ENCODE measurements at places on chromosomes 5 and 9.

GRCh38 chr5:82812575-82812974 lies 264.6 kb downstream of the TMEM167A start:
- DNase-seq, result peak; percentile 13

DNA sequence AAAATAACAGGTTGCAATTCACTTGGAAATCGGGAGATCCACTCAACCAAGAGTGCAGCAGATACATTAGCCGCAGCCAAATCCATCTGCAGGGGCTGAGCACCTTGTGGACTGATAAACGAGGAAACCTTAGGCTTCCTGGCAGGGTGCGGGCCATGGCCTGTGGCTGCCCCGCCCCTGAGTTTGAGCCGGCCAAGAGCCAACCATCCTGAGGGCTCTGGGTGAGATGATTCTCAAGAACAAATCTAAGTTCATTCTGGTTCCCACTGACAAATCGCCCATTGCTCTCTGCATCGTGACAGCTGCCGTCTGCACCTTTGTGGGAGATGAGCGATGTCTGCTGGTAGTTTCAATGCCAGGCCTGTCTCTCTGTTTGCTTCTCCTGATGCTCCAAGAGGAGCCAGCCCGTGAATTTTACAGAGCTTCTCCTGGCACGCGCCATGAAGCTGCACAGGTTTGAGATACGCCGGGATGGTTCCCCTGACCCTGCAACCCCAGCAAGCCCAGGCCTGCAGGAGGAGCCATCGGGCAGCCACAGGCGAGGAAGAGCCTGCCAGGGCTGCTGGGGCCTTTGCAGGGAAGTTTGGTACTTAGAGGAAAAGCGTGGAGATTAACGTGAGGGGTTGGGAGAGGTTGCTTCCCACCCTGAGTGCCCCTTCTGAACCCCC lies 154.0 kb downstream of the OLFM1 start:
- DNase-seq, result no peak

DNA sequence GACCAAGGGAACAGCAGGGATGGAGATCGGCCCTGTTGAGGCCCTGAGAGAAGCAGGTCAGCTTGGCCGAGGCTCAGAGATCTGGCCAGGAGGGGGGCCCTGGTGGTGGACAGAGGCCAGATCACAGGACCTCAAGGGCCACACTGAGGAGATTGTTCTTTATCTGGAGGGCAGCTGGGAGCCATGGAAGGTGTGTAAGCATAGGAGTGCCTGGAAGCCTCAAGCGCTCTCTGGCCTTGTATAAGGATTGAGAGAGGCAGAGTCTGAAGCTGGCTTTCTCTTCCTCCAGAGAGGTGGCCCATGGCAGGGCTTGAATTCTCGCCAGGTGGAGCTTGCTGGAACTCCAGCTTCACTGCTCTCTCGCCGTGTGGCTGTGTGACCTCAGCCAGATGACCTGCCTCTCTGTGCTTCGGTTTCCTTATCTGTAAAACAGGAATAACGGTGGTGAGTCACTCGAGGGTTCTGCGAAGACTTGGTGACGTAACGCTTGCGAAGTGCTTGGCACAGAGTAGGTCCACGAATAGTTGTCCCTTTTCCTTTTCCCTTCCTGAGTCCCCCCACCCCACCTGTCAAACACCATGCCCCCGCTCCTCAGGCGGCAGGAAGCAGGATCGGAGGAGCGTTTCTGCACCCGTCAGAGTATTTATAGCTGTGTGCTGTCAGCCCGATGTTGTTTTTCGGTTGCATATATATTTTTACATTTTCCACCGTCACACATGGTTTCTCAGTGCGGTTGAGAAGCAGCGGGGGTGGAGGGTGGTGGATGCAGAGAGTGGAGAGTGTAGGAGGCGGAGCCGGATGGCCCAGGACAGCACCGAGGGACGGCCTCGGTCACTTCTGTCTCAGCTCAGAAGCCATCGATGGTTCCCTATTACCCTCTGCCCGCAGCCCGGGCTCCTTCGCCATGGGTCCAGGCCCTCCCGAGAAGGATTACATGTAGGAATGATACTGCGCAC lies 17.0 kb upstream of the CRB2 start:
- DNase-seq, result no peak

GRCh38 chr5:28957450-28957849 lies 1919.1 kb upstream of the CDH9 start:
- DNase-seq, result no peak

GRCh38 chr9:99039505-99040182 lies 65.3 kb upstream of the TGFBR1 start:
- DNase-seq, result no peak

DNA sequence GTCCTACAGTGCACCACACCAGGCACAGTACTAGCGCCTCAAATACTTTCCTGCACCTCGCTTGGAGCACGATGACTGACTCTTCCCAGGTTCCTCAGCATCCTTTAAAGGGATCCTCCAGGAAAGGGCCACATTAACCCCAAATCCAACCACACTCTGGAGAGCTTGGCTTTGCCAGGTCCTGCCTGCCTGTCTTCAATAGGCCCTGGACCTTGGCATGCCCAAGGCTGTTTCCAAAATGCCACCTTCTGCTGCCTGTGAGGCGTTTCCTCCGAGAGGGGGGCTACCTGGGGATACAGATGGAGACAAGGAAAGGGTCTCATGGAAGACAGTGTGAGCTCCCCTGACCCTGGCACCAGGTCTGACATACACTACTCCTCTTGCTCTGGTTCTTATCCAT lies 169.9 kb downstream of the DAB2IP start:
- no peak for DNase-seq

DNA sequence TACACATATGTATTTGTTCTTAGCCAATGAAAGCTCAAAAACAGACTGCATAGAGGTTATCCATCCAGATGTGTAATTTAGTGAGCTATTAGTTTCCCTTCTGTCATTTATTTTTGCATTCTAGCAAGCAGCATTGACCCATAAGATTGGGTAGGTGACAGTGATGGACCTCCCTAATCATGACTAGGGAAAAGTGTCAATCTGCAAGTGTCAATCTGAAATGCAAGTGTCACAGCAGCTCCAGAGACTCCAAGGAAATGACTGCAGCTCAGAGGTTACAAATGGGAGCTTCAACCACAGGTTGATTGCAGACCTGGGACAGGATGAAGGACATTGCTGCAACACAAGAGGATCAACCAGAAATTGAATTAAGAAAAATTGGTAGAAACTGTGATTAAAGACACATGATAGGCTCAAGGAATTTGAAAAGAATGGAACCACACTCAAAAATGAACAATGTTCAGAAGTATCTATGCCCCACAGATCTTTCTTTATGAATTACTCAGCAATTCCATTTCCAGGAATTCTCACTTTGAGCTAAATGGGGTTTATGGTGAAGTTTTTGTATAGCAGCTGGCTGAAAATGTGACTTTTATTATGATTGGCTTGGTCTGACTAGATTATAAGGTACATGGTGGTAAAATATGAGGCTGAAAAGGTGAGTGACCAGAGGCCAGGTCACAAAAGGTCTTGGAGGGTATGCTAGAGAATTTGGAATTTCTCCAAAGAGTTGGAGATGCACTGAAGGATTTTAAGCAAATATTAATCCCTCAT lies 59.6 kb upstream of the HTR4 start:
- DNase-seq, result no peak

- no peak for DNase-seq
Measured at GRCh38 chr9:127123064-127123890, 842 bp upstream of the ANGPTL2 start.

GRCh38 chr5:34676416-34676815 lies 20.3 kb downstream of the RAI14 start:
- no peak for DNase-seq

DNA sequence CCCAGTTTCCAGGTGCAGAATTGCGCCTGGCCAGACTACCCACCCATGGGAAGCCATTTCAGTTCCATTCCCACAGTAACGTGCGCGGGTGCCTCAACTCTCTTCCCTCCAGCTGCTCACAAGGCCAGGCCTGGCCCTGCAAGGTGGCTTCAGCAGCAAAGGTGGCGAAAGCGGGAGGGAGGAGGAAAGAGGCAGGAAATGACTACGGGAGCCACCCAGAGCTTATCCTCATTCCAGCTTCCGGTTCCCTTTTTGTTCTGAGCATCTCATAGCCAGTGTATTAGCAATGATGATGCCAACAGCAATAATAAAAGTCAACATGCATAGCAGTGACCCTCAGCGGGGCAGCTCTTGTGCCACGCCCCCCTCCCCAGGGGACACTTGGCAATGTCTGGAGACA lies 101.5 kb upstream of the BOD1 start:
- no peak for DNase-seq

GRCh38 chr9:135296735-135297455 lies 182.7 kb upstream of the PPP1R26 start:
- no peak for DNase-seq

- DNase-seq, result no peak
Measured at GRCh38 chr5:158679221-158679641, 420.5 kb downstream of the EBF1 start.

DNA sequence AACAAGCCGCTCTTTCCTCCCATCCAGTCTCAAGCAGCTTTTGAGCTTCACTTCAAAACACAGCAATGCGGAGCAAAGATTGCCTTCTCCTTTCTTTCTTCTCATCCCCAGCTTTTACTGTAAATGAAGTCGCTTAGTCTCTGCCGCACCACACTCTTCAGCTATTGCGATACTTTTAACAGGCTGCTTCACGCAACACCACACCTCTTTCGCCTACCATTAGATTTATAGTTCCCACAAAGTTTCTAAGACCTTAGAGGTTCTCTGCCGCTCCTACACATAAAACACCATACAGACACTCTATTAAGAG lies 711 bp downstream of the PGGT1B start:
- peak; percentile 28 for DNase-seq

DNA sequence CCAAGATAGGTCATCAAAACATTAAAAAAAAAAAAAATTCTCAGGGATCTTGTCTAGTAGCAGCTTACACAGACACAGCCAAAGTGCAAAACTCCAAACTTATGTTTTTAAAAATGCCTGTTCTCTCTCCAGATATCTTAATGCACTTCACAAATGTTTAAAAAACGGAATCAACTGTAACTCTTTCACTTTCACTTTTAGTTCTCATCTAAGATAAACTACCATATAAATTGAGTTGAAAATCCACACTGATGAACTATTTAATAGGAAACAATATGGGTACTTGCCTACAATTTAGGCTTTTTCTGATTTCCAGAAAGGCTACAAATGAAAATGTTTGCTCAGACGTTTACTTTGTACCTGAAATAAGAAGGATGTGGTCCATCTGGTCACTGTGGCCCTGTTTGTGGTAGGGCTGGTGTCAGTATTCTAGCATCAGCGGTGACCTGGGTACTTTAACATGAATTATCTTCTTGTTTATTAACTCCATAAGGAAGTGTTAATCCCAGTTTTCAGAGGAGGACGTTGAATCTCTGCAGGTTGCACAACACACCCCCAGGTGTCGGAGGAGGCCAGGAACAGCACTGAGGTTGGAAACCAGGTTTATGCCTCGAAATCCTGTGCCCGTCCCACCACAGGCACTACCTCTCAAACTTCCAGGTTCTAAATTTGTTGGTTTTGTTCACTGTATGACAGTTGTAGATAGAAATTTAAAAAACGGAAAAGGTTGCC lies 13.3 kb upstream of the LPCAT1 start:
- no peak for DNase-seq

- no peak for DNase-seq
Measured at GRCh38 chr9:90860382-90860781, 58.8 kb downstream of the SYK start.

DNA sequence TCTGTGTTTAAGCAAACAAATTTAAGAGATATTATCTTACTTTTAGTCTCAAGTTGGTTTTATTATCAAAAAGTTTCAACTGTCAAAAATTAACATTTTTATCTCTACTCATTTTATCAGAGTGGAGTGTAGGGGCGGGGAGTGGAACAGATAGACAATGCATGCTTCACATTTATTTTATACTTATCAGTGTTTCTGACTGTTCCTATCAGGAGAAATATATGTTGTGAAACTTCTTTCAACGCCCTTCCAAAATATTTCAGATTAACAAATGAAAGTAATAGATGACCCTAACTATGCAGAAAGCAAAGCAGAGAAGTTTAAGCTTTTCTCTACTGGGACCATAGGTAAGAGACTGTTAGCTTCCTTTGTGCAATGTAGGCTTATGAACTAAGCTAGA lies 44.9 kb upstream of the MAST4 start:
- no peak for DNase-seq

DNA sequence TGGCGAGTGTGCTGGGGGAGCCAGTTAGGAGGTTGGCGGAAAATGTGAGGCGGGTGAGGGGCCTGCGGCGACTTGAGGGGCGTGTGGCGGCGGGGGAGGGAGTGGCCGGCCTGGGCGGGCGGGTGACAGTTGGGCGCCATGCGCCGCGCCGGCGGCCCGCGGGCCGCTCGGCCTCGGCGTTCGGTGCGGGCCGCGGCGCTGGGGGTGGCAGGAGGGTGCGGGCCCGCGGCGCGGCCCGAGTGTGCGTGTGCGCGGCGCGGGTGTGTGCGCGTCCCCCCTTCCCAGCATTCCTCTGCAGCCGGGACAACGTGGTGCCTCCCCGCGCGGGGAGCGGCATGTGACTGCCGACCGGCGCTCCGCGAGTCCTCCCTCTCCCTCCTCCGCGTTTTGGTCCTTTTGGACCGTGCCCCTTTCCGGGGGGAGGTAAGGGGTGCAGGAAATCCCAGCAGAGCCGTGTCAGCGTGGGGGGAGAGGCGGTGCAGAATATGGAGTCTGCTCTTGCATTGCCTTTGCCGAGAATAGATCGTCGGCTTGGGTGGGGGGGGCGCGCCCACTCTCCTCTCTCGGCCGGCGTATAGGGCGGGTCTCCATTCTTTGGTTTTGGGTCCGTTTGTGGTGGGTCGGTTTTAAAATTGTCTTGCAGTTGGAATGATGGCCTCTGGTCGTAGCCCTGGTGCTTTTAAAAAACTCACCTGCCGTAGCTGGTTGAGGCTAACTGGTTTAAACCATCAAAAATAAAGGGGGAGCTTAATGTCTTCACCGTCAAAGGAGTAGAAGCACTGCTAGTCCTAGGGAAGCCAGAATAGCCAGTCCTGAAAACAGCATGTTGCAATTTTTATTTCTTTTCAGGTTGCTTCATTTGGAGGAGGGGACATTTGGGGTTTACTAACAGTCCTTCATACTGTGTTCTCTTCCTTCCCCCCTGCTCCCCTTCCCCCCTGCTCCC lies 2.0 kb downstream of the LARP1 start:
- peak; percentile 58 for DNase-seq

DNA sequence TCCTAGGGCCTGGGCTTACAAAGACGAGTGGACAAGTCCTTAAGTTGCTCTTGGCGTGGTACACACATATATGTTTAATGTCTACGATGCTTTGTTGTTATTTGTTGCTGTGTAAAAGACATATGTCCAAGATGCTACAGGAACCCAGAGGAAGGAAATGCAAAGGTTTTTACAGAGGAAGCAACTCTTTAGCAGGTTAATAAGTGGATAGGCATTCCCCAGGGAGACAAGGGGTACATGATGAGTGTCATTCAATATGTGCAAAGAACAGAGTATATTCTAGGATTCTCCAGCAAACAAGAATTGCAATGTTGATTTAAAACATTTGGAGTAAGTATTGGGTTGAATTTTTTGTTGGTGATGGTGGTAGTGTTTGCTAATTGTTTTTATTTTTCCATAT lies 92.1 kb downstream of the PIP5K1B start:
- no peak for DNase-seq

DNA sequence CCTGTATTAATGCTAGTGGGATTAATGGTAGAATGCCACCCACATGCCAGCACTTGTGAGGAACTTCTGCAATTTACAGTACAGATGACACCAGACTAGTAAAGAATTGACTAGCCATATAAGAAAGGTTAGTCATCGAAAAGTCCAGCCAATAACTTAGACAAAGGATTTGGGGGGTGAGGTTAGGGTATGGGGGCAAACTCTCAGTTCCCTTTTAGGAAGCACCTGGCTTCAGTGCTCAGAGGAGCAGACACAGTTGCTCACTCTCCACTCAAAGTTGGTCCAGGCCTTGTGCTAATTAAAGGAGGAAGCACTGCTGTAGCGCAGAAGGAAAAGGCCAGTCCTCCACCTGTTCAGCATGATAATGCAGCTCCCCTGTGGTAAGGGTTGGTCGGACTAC lies 25.2 kb downstream of the TGFBR1 start:
- DNase-seq, result no peak
